ENCODE measurements at places on chromosomes 4 and X.
A peak's percentile ranks its signal among the peaks of the same experiment; 100 is the strongest.

DNA sequence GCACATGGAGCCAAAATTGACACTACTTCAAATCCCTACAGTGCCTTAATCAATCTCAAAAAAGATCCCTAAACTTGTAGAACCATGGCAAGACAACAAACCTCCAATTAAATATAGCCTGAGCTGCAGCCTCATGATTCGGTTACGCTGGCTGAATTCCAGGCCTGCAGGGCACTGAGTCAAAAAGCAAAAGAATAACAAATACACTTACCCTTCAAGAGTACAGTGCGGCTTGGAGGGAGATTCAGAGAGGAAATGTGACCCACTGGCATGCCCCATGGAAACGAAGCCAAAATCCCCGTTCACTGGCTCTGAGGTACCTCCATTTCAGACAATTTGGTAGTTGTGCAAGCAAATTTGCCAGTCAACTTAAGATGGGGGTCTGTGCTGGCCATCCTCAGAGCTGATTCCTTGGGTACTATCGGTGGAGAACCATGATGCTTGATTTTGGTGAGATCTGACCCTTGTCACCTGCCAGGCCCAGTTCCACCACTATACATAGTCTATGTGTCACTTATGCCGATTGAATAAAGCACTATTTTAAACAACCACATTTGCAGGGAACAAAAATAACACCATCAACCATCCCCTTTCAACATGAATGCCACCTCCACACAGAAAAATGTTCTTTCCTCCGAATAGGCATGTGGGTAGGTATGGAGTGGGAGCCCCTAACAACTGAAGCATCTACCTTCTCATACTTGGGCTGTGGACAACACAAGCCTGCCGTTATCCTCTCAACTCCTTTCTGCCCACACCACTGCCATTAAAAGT is 2.1 kb downstream of the C4orf54 start:
- no peak for DNase-seq

GRCh38 chrX:133598601-133599335 is 183.5 kb upstream of the GPC4 start:
- no peak for DNase-seq

DNA sequence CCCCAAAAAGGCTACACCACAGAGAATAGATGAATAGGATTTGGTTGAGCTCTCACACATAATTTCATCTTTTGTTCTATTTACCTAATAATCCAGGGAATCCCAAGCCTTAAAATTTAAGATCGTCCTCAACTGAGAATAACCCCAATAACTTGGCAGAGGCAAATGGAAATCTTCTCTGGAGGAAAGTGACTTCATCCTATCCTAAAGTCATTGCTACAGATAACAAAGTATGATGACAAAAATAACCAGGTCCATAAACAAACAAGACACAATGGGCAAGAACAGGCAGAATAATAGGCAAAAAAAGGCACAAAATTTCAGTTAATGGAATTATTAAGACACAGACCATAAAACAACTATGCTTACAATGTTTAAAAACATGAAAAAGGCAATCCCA is 177.3 kb upstream of the STK26 start:
- no peak for DNase-seq

- no peak for DNase-seq
Measured at GRCh38 chr4:88734403-88734949, 36.8 kb upstream of the NAP1L5 start.

- no peak for DNase-seq
Measured at GRCh38 chrX:24018809-24019208, 8.2 kb downstream of the KLHL15 start.

GRCh38 chr4:173189117-173189693 is 20.6 kb downstream of the GALNT7 start:
- peak; percentile 71 for DNase-seq

GRCh38 chr4:162056990-162057389 is 106.8 kb downstream of the FSTL5 start:
- DNase-seq = no peak
